Suprapubic skin (tissue), 4 donors: ENCODE measurements at places on chromosomes 6 and 20. TPM values are rescaled to one million over a fixed set of nuclear protein-coding genes. Genes with fewer than 3 reads are reported as not detected.

DNA sequence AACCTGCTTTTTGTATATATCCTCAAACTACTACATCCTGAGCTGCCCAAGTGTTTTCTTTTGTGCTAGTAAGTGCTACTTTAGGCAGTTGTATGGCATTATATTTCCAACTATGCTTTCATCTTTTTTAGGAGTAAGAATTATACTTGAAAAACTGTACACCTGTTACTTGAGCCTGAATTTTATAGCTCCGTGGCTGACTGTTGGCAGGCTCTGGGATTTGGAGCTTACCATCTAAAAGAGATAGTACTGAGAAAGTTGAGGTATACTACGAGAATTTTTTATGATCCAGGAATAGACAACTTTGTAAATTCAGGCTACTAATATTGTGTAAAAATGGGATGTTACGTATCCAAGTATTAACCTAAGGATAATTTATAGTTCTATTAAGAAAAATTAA, 32.4 kb downstream of the RNF217 start:
- no peak for DNase-seq

DNA sequence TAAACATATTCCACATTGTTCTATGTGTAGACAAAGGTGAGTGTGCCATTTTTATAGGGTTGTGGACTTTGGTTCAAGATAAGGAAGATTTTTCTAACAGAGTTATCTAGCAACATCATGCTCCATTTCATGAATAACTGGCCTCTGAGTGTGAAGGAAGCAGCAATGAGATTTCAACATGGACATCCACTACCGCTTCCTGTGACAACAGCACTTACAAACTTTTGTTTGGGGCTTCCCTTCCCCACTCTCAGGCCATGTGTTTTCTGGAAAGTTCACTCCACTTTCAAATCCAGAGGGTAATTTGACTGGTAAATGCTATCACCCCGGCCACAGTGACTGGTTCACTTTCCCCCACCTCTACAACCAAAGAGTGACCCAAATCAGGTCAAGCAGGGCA, 38.1 kb upstream of the PROKR2 start:
- DNase-seq = no peak

Gene SMLR1
- not detected for total RNA-seq

GRCh38 chr6:146962329-146962728, 241.9 kb upstream of the STXBP5 start:
- no peak for DNase-seq

GRCh38 chr6:90295854-90296340, 746 bp downstream of the BACH2 start:
- peak; percentile 82 for DNase-seq

DNA sequence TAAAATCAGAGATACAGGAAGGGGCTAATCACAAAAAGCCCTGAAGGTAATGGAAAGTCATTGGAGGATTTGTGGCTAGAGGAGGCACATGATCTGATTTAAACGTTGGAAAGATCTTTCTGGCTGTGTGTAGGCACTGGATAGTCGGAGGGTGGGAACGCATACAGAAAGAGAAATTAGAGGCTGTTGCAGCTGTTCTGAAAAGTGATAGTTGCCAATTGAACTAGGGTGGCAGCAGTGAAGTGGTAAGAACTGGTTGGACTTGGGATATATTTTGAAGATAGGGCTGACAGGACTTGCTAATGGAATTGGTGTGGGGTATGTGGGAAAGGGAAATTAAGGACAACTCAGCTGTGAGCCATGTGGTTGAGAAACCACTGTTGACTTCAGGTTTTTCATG, 223.6 kb downstream of the OGFRL1 start:
- DNase-seq = no peak

Gene ERVFRD-1
- total RNA-seq = not detected

DNA sequence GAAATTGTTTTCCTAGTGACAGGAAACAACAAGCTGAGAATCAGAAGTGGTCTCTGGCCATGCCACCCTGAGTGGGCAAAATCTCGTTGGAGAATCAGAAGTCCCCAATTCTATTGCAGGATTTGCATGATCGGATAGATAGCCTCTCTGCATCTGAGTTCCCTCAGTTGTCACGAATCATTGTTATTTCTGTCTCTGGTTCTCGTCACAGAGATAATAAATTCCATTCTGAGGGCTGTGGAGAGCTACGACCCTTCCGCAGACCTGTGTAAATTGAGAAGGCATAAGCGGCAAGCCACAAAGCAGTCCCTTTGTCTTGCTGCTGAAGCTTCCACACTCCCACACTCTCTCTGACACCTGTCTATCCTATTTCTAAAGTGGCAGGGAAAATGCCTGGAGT, 102.4 kb upstream of the CNR1 start:
- DNase-seq = no peak

Gene DEFB114
- total RNA-seq = not detected

Gene RAET1L
- total RNA-seq = 1.6 TPM

DNA sequence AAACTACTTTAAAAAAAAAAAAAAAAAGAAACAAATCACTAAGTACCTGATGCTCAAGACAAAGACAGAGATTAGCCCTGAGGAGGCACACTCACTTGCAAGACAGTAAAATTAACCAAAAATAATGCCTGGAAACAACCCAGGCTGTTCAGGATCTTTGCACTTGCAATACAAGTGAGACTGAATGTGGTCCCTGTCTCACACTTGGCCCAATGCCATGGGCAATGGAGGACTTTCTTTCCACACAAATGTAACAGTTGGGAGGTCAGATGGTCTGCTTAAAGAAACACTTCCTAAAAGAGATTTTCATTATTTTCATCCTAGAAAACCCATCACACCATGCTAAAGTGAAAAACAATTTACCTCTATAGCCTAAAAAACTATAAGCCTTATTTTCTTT, 16.2 kb downstream of the STAU1 start:
- DNase-seq = no peak

- DNase-seq = no peak
Observed at GRCh38 chr6:11231564-11232192, 790 bp downstream of the NEDD9 start.

DNA sequence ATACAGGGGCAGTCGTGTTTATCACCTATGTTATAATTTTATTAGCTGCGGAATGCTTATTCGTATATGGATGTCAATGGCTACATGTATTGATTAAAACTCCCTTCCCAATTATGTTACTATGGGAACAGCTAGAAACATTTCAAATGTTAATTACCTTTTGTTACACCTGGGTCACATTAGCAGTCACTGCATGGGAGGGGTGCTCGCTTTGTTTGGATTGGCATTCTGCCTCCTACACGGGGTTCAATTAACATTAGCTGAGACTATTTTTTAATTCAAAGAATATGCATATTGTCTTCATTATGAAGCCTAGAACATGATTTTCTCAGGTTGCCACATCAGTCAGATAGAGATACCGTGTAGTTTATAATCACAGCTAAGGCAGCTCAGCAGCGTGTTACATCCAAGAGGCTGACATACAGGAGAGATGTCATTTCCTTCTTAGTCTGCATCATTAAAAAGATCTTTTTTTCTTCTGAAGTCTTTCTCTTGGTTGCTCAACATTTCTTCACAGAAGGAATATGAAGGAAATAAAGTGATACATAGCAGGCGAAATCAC, 76.2 kb upstream of the RPS6KA2 start:
- no peak for DNase-seq

GRCh38 chr6:37731888-37732287, 34.2 kb upstream of the MDGA1 start:
- DNase-seq = no peak
